IPS-NIHi11 (cell line): ENCODE measurements at places on chromosomes 6 and 20.

- DNase-seq = no peak
These were observed 58.9 kb downstream of the MYH7B start for GRCh38 chr20:35014537-35014936.

- DNase-seq = peak; percentile 29
These were observed 81.9 kb upstream of the CCDC28A start for GRCh38 chr6:138691595-138692057.

DNA sequence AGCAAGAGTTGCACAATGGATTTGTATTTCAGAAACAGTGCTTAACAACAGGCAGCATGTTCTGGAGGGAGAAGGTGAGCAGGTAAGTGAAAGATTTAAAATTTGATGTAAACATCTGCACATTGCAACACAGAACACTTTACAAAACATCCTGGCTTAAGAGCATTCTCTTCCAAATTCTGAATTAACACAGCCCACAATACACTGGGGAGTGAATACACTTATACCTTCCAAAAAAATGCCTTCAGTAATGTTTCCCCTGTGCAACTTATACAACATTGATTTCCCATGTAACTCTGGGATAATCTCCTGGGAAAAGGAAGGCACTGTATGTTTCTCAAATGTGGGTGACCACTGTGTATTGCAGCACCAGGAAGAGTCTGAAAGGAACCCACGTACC, 127.6 kb downstream of the FYN start:
- DNase-seq = no peak

GRCh38 chr6:110951986-110952794, 6.3 kb upstream of the GTF3C6 start:
- no peak for DNase-seq

DNA sequence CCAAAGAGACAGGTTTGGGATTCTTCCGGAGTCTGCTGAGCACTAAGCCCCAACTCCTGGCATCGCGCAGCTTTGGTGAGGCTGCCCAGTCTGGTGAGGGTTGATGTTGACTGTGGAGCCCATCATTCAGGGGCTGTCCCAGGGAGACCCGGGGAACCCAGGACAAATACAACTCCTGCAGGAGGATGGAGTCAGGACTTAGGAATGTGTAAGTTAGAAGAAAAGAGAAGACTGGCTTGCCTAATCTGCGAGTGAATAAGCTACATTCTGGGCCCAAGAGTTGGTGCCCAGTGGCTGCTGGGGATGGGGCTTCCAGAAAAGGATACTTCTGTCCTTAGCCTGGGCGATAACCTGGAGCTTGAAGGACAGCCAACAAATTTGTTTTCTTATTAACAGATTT, 47.9 kb downstream of the STK35 start:
- DNase-seq = no peak

- DNase-seq = no peak
These were observed 1212.1 kb upstream of the CITED2 start for GRCh38 chr6:140586426-140587061.

DNA sequence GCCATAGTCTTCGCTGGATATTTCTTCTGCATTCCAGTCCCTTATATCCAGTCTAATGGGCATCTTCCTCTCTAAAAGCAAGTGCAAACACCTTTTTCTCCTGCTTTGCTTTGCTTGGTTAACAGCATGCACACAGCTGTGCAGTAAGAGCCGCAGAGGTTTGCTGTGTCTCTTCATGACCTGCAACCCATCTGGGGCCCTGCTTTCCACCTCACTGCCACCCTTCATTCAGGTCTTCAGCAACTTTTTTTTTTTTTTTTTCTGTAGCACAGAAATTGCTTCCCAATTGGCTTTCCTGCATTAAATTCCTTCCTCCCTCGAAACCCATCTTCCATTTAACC, 14.4 kb downstream of the NEDD9 start:
- DNase-seq = no peak

DNA sequence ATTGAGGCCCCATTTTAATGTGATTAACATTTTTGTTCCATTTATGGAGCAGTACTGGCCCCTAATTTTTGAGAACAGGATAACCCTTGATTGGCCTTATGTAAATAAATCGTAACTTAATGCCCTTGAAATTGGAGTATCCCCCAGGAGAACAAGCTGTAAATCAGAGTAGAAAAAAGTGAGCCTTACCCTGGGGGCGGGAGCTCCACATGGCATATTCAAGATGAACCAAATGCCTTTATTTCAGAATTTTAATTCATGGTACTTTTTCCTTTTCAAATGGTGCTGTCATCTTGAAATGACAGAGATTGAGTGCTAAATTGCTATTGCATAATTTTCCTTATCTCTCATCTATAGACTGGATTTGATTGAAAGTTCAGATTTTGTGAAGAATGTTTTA, 809.5 kb upstream of the FLRT3 start:
- peak; percentile 7 for DNase-seq

GRCh38 chr6:148085631-148086331, 256.9 kb upstream of the SASH1 start:
- no peak for DNase-seq

DNA sequence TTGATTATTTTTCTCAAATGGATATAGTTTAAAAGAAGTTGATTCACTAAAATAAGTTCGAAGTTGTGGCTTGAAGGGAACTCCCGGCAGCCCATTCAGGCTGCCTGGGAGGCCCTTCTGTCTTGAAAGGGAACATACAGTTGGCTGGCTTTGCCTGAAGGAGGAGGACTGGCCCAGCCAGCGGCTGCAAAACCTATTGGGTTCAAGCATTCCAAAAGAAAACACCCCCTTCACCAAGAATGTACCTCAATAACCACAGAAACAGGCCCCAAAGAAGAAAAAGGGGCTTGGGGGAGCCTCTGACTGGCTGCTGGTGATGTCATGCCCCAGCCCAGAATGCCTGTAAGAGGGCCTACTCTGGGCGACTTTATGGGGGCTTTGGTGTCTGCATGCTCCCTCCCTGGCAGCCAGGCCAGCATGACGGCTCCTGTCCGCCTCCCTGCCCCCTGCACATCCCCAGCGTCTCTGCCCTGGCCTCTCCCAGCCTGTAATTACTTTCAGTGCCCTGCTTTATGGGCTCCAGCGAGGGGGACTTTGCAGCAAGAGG, 36.5 kb downstream of the MAFB start:
- DNase-seq = no peak

- no peak for DNase-seq
These were observed 150.2 kb downstream of the IMPG1 start for GRCh38 chr6:75922226-75922625.

GRCh38 chr20:19652591-19653026, 105.4 kb upstream of the RIN2 start:
- no peak for DNase-seq

DNA sequence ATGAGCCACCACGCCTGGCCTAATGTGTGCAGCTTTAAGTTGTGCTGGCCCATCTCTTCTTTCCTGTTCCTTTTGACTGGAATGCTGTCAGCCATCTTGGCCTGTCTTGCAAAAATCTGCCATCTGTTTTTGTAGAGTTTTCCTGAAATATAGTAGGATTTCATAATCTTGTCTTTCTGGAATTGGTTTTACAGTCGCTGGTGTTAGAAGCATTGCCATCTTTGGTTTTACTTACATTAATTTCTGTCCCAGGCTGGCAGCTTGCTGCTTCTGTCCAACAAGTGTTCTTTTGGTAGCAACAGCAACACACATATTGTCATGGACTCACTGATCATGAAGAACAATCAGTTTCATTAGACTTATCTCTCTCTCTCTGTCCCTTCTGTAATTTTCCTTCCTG, 29.1 kb upstream of the TULP1 start:
- DNase-seq = no peak

- peak; percentile 40 for DNase-seq
These were observed 62.9 kb upstream of the ARG1 start for GRCh38 chr6:131510094-131510493.

GRCh38 chr6:32627831-32628230, 9.4 kb upstream of the HLA-DQA1 start:
- DNase-seq = no peak

DNA sequence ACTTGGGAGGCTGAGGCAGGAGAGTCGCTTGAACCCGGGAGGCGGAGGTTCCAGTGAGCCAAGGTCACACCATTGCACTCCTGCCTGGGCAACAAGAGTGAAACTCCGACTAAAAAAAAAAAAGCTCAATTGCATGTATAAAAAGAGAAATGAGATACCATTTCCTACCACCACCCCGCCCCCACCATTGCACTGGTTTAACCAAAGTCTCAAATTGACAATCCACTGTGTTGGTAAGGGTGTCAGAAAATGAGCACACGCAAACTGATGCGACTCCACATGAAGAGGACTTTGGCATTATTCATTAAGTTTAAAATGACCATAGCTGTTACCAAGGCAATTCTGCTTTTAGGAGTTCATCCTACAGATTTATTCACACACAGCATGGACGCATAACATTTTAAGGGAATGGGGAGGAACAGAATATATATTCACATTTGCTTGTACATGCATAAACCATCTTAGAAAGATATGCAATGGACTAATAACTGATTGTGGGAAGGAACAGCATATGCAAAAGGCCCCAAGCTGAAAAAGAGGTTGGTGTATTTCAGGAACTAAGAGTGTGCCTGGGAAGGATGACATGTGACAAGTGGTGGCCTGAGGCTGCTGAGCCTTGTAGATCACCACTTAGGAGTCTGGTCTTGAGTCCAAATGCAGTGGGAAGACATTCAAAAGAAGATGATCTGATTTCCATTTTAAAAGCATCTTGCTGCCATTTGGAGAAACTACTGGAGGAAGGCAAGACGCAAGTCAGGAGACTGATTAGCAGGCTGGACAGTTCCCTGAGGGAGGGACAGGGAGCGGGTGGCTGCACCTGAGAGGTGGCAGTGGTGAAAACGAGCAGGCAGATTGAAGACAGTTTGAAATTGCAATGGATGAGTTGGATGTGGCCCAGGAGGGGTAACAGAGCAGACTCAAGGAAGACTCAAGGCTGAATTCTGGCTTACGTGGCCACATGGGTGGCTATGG, 37.2 kb upstream of the PTPN1 start:
- DNase-seq = no peak

DNA sequence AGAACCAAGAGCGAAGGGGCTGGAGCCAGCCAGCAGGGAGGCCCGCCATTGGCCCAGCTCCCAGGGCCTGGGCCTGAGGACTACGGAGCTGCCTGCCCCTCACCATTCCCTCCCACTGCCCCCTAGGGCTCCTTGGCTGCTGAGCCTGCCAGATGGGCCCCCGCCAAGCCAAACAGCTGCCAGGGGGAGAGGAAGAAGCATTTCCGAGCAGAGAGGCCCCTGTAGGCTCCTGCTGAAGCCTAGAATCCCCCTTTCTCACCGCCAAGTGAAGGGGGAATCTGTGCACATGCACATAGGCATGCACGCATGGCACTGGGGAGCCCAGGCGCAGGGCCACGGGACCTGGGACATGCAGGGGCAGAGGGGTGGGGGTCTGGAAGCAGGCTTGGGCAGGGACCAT, 28.5 kb upstream of the MRPS18A start:
- no peak for DNase-seq

DNA sequence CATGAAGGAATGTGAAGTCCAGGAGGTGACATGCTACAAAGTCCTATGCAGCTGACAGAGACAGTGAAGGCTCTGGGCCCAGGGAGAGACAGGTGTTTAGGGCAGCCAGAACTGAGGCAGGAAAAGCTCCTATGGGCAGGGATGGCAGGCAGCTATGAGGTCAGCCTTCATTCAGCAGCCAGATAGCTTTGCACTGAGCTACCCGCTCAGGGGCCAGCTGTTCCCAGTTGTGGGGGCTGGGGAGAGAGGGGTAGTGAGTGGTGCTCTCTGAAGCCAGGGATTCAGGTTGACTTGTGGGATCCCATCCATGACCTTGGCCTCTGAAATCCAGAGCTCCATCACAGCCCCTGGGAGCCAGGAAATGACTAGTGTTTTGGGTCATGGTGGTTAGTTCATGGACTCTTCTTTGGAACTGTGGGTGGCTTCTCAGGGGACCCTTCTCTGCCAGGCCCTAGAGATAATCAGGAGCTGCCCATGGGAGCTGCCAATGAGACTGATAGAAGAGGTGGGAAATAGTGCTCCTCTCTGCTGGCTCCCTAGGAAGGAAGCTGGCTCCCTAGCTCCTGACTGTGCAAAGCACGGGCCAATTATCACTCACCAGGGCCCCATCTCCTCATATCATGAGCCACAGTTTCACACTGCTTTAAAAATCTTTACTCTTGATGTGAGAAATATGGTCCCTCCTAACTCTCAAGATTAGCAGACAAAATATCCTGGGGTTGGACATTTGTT, 127.7 kb downstream of the VEGFA start:
- no peak for DNase-seq

DNA sequence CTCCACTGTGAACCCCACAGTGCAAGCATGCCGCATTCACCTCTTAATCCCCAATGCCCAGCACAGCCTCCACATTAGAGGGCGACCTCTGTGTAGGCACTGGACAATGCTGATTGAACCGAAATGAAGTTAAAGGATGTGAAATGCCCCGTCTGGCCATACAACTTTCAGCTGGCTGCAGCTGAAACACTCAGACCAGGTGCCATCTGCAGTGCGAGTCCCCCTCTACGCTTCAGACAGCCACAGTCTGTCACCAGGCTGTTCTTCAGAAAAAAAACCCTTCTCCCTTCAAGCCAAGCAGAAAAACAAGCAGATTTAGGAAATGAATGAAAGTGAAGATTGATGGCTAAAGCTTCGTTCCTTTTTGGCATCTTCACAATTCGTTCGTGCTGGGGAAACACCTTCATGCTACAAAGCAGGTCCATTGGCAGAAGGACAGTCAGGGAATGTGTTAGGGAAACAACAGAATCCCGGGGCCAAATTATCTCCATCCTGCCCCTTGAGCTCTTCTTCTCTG, 44.7 kb downstream of the TNFAIP3 start:
- DNase-seq = no peak

- DNase-seq = no peak
These were observed 9.1 kb upstream of the MAPK13 start for GRCh38 chr6:36120979-36121786.

- no peak for DNase-seq
These were observed 172.3 kb upstream of the CST7 start for GRCh38 chr20:24776755-24777271.

DNA sequence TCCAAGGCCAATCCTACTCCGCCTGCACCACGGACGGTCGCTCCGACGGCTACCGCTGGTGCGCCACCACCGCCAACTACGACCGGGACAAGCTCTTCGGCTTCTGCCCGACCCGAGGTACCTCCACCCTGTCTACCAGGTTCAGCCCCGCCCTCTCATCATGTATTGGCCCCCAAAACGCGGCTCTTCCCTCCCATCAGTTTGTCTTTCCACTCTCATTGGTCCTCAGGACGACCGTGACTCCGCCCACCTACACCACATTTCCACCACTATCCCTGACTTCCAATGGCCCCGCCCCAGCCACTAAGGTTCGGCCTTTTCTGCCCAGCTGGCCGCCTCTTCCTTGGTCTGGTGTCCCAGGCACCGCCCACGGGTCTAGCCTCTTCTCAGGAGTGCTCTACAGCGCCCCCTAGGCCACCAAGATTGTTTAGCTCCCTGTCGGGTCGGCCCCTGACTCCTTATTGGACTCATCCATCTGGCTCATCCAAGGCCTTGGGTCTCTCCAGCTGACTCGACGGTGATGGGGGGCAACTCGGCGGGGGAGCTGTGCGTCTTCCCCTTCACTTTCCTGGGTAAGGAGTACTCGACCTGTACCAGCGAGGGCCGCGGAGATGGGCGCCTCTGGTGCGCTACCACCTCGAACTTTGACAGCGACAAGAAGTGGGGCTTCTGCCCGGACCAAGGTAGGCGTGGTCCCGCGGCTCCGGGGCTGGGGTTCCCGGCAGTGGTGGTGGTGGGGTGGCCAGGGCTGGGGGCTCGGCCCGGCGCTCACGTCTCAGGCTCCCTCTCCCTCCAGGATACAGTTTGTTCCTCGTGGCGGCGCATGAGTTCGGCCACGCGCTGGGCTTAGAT, 3.1 kb downstream of the MMP9 start:
- peak; percentile 83 for DNase-seq
